CD4-positive, alpha-beta T cell treated with Interleukin-21 for 1 hour (primary cell): ENCODE measurements at places on chromosomes 5 and 9.

- DNase-seq, result peak; percentile 38
Measured at GRCh38 chr5:131795879-131796792, 681 bp downstream of the FNIP1 start.

- no peak for DNase-seq
Measured at GRCh38 chr5:131644370-131644769, 9.3 kb upstream of the RAPGEF6 start.

DNA sequence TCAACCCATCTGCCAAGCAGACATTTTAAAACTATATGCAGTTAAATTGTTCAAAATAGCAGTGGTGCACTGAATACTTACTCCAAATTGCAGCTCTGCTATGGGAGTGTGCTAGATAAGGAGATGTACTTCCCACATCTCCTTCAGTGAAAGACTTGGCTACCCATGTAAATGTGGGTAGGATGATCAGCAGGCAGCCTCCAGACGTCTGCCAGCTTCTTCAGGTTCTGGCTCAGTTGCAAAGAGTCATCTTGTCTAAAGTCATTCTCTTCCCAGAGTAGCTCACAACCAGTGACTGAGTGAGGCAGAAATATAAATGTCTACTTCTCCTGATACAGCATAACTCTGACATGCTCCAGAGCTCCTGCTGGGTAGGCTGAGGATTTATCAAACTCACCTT is 1050.0 kb upstream of the CDH10 start:
- DNase-seq, result no peak

DNA sequence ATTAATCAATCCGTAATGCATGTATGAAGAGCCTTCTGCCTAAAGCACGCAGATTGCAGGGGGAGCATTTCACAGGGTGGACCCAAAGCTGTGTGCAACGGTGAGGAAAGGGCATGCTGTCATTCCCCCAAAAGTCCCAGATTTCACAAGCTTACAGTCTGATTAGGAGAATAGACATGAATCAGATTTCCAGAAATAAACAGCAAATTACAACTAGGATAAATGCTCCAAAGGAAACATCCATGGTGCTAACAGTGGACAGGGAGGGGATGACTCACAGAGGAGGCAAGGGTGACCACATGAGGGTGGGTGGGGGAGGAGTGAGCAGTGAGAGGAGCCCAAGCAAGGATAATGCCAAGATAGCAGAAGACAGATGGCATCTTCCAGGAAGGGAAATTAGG is 258.4 kb upstream of the TAS2R1 start:
- no peak for DNase-seq

- DNase-seq, result no peak
Measured at GRCh38 chr5:34597034-34598027, 58.8 kb upstream of the RAI14 start.

DNA sequence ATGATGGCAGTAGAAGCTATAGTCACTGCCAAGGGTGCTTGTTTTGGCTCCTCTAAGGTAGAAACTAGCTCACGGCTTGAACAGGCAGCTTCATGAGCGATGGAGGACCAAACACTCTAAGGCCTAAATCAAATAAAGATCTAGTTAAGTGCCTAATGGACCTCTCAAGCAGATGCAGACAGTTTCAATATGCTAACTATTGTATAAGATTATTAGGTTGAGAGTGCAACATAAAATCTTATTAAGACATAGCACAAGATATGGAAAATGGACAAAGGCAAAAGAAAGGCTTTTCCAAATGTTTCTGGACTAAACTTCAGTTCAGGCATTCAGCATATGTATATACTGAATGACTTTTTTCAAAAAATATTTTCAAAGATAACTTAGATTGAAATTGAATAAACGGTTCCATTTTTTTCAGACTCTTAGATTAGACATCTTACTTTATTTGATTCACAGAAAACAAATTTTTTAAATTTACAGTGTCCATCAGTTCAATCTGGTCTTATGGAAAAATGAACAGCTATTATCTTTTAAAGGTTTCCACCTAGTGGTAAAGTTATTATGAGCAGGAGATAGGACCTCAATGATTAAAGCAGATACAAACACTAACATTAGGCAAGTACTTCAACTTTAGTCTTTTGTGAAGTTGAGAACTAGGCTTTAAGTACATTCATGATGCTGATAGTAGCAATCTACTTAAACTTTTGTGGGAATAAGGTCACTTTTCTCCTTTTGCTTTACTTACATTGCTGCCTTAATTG is 1167.7 kb downstream of the MAT2B start:
- DNase-seq, result no peak

DNA sequence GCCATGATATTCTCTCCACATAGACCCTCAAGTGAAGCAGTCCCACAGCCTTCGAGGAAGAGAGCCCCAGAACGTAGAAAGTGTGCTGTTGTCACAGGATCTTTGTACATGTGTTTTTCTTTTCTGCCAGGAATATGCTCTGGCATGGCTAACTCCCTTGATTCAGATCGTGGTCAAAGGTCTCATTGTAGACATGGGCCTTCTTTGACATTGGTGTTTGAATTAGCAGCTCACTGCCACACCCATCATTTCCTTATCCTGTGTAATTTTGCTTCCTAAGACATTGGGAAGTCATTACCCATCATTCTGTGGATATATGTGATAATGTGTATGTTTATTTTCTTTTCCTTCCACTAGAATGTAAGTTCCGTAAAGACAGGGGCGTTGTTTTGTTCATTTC is 25.5 kb downstream of the MTRR start:
- no peak for DNase-seq

- no peak for DNase-seq
Measured at GRCh38 chr5:81601919-81602318, 149.0 kb downstream of the SSBP2 start.

GRCh38 chr9:91681461-91682305 is 258.1 kb upstream of the NFIL3 start:
- peak; percentile 47 for DNase-seq

GRCh38 chr9:12801663-12802062 is 26.8 kb downstream of the LURAP1L start:
- no peak for DNase-seq

DNA sequence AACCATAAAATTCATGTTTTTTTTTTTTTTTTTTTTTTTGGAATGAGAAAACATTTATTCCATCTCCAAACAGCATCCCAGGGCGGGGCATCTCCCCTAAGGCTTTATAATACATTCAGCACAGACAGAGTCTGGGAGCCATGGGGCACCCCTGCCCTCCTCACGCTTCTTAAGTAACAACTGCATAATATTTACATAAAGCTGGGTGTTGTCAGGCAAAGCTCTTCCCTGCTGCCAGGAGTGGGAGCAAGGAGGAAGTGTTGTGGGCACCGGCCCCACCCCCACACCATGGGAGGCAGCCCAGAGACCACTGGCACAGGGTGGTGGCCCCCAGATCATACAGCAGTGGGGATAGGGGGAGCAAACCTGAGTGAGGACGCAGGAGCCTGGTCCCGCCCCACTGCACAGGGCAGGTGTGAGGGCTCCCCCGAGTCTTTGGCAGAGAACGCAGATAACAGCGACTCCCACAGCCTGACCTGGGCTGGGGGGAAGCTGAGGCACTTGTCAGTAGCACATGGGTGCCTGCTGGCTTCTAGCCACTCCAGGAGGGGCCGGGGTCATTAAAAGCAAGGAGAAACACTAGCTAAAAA is 86.1 kb upstream of the CEP78 start:
- DNase-seq, result no peak

DNA sequence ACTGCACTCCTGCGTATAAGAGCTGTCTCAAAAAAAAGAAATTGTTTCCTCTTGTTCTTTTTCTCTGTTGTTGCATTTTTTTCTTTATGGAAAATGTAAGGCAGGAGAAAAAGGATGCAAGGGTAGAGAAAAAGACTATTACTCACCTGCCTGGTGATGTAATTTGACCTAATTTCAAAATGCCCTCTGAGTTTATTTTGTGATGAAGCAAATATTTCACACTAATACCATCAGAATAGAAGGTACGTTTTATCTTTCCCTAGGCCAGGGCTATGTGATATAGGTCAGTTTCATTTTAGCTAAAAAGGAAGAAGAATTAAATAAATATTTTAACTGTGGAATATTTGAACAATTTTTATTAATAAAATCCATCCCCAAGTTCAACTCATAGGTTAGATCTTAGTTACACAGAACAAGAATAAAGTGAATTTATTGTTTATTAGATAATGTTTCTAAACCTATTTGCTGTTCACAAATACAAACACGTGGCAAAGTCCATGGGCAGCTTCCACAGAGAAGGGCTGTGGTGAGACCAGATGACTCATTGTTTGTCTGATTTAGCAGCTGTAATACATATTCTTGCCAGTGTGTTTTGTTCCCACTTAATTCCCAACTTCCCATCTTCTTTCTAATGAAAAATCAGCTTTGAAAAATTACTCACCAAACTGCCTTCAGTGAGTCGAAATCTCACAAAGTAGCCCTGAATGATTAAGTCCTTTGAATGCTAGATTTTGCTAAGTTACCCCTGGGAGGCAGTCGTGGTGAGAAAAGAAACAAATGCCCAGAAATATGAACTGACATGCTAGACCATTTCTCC is 52.8 kb upstream of the CCDC112 start:
- no peak for DNase-seq

DNA sequence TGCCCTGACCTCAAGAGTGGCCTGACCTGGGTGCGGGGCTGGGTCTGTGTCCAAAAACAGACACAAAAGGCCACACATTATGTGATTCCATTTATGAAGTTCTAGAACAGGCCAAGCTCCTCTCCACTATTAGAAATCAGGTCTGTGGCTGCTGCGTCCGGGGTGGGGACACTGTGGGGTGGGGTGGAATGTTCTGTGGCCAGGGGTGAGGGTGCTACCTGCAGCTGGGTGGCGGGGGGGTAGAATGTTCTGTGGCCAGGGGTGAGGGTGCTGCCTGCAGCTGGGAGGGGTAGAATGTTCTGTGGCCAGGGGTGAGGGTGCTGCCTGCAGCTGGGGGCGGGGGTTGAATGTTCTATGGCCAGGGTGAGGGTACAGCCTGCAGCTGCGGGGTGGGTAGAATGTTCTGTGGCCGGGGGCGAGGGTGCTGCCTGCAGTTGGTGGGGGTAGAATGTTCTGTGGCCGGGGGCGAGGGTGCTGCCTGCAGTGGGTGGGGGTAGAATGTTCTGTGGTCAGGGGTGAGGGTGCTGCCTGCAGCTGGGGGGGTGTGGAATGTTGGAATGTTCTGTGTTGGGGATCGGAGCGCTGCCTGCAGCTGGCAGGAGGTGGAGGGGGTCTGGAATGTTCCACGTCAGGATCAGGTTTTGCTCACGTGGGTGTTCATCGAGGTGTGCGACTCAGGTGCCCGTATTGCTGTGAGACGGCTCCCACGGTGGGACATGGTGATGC is 8.3 kb downstream of the LCN12 start:
- peak; percentile 58 for DNase-seq

DNA sequence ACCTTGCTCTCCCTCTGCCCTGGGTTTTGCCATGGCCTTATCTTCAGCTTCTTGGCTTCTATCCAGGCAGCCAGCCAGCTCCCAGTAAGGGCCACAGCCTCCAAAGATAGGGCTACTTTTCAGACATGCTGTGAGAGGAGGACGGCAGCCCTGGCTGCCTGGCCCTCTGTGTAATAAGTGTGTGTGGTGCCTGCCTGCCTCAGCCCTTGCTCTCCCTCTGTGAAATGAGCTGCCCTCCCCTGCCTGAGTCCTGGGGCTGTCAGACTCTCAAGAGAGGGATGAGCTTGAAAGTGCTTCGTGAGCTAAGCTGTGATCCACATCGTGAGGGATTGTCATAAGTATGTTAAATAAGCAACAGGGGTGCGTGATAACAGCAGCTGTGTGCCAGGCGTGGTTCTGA is 8.1 kb downstream of the NDST1 start:
- no peak for DNase-seq

GRCh38 chr5:50740832-50741231 is 74.4 kb downstream of the PARP8 start:
- DNase-seq, result no peak

GRCh38 chr5:139684350-139684880 is 36.3 kb downstream of the CXXC5 start:
- no peak for DNase-seq

DNA sequence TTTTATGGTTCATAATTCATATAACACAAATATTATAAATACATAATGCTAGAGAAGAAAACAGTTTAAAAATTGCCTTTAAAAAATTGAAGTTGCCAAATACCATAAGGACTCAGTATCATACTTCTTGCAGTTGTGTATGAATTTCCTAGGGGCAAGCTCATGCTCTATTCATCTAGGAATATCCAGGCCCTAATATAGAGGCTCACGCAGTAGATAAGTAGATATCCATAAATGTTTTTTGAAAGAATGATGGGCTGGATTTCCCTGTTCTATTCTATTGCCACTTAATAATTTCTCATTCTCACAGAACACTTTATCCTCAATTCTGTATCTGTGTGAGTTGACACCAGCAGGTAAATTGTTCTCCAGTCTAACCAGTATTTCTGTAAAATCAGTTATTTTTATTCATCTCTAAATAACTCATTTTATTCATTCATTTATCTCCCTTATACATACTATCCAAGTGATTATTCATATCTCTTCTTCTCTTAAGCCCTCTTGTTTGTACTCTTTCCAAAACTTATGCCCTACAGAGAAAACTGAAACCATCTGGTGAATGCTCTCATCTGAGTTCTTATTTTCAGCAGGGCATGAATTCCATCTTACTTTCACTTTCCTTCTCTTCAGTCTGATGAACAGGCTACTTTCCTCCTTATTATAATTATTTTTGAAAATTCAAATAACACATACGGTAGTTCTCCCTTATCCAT is 97.1 kb downstream of the SLC44A1 start:
- DNase-seq, result no peak

DNA sequence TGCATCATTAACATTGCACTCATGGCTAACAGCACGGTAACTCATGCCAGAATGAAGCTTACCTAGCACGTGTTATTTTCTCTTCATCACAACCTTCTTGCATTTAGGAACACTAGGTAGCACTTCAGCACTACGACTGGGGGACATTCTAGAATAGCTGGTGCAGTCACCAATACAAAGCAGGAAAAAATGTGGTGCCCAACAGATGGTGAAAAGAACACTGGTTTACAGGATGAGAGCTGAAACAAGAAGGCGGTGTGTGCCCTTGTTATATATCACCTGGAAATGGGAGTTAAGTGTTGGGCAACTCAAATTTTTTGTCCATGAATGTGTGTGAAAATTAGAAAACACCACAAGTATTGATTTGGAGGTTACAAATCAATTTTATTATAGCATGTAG is 30.0 kb downstream of the GALNT12 start:
- DNase-seq, result no peak

DNA sequence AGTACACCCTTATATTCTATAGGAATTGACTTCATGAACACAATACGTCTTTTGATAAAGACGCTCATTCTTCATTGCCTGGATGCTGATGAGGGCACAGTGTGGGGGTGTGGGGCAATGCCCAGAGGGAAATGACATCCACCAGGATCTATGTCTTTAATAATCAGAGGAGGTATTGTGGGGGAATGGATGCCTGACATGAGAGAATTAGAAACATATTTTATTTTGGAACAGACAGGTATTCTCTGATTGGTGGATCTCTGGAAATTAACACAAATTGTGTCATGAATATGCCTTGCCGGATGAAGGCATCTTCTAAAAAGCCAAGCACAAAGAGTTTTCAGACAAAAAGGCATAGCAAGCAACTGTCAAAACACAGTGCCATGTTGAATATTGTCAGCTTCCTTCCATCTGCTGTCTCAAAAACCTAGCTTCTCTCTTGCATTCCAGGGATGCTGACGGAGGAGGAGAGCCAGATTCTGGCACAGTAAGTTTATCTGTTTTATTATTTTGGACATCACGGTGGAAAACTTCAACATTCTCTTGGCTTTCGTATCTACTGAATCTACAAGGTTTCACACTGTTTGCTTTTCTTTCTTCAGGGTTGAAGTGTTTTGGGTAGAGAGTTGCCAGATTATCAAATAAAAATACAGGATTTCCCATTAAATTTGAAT is 3.9 kb upstream of the C5orf58 start:
- DNase-seq, result no peak
